ENCODE measurements at places on chromosomes 7 and 10.
A peak's percentile ranks its signal among the peaks of the same experiment; 100 is the strongest.

GRCh38 chr7:31957090-31957720 is 113.0 kb downstream of the PDE1C start:
- no peak for DNase-seq

- no peak for DNase-seq
These were observed 75.1 kb downstream of the NOD1 start for GRCh38 chr7:30403477-30403876.

DNA sequence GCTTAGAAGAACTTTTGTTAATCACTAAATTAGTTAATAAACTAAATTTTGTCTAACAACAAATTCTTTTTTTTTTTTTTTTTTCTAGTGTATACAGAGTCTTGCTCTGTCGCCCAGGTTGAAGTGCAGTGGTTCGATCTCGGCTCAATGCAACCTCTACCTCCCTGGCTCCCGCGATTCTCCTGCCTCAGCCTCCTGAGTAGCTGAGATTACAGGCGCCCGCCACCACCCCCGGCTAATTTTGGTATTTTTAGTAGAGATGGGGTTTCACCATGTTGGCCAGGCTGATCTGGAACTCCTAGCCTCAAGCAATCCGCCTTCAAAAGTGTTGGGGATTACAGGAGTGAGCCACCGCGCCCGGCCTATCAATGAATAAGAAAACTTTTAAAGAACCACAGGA is 1.1 kb upstream of the IQUB start:
- DNase-seq, result no peak

DNA sequence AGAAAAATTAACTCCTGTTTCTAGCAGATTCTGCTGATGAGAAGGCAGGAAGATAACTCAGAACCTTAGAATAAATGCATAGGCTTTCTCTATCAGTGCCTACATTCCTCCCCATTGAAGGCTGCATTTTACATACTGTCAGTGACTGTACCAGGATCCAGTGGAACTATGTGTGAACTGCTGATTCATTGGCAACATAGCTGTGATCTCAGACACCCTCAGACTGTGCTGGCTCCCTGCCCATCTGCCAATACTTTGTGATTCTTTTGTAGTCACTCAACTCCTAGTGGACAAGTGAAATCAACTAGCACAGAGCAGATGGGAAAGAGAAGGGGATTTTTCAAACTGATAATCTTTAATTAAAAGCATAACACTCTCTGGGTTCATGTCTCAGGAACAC is 375.8 kb downstream of the MDFIC start:
- DNase-seq, result no peak

- no peak for DNase-seq
These were observed 746.5 kb downstream of the AUTS2 start for GRCh38 chr7:70344726-70345125.

DNA sequence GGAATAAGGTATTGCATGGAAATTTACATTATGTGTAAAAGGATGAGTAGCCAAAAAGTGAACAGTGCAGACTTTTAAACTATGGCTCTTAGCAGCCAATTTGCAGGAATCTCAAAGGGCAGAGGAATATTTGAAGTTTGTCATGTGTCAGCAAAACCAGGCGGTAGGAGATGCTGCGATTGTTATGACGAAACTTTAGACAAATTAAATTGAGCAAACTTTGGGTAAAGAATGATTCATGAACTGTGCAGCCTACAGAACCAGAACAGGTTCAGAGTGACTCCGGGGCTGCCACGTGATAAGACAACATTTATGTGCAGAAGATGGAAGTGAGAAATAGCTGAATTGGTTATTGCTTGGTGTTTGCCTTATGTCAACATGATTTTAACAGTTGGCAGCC is 39.2 kb upstream of the CCDC6 start:
- no peak for DNase-seq

DNA sequence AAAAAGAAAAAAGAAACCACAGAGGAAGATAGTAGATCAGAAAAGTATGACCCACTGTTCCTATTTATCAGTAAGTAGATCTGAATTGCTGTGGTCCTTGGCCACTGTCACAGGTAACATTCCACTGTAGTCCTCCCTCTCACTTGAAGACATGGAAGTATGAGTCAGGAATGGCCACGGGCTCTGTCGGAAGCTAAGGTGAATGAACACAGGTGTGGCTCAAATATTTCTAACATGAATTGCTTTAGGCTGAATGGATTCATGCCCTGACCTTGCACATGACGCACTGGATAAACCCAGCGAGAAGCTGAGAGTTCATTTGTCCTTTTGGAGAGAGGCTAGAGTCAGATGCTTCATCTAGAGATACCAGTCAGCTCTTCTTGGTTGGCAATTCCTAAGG is 224.5 kb upstream of the SP8 start:
- DNase-seq, result no peak

GRCh38 chr7:906776-907157 is 30.4 kb downstream of the GET4 start:
- no peak for DNase-seq

DNA sequence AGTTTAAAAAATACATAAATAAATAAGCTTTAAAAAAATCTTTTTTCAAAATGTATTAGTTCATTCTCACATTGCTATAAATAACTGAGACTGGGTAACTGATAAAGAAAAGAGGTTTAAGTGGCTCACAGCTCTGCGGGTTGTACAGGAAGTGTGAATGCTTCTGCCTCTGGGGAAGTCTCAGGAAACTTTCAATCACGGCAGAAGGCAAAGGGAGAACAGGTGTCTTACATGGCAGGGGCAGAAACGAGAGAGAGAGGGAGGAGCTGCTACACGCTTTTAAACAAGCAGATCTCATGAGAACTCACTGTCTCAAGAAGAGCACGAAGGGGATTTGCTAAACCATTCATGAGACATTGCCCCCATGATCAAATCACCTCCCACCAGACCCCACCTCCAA is 114.6 kb downstream of the DNAJC1 start:
- DNase-seq, result no peak

GRCh38 chr7:42674541-42674940 is 237.3 kb downstream of the C7orf25 start:
- no peak for DNase-seq

DNA sequence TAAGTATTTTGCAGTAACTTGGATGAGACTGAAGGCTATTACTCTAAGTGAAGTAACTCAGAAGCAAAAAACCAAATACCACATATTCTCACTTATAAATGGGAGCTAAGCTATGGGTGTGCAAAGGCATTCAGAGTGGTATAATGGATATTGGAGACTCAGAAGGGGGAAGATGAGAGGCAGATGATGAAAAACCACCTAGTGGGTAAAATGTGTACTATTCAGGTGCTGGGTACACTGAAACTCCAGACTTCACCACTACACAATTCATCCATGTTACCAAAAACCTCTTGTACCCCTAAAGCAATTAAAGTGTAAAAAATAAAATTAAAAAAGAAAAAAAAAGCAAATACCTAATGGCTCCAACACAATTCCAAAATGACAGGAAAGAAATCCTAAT is 351.7 kb downstream of the NXPH1 start:
- no peak for DNase-seq

DNA sequence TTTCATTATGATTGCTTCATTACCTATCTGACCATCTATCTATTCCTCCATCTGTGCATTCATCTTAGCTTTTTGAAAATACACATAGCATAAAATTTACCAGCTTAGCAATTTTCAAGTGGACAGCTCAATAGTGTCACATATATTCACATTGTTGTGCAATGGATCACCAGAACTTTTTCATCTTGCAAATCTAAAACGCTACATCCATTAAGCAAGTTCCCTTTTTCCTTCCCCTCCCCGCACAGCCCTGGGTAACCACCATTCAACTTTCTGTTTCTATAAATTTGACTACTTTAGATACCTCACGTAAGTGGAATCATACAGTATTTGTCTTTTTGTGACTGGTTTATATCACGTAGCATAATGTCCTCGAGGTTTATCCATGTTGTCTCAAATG is 78.0 kb upstream of the ADRB1 start:
- no peak for DNase-seq

DNA sequence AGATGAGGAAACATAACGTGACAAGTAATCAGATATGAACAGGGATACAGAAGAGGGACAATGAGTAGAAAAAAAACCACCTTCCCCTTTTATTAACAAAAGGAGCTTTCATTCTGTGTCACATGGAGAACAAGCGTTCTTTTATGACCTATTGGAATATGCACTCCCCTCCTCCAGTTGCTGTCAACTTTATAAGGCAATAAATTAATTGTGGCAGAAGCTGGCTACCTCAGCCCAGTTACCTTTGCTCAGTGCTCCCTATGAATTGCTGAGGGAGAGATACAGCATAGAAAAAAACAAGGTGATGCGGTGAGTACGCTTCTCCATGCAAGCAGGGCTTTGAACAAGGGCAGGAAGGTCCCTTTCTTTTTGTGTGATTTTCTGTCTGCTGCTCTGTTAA is at the start of gene MGAM2:
Gene MGAM2, plus strand, starts transcription at position 220 of the 400 bp plus-strand sequence. CDS start 5,156 bp downstream, outside the sequence.
- no peak for DNase-seq

DNA sequence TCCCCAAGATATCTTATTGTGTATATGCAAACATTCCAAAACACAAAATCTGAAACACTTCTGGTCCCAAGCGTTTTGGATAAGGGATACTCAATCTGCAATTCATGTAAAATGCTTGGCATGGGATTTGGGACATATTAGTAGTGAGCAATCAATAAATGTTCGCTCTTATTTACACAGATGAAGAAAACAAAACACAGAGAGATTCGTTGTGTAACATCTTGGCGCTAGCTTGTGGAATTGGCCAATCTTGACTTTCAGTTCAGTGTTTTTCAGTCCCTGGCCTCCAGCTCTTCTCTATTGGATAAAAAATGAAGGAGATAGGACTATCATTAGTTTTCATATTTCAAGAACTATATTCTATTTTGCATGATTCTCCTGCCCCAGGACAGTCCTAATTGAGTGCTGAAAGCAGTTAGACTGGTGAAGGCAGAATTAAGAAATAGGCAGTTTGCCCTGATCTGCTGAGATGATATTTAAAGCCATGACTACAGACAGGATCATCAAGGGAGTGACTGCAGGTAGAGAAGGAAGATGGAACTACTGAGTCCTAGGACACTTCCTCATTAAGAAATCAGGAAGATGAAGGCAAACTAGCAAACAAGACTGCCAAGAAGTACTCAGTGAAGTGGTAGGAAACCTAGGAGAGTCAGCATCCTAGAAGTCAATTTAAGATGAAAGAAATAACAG is 1.8 kb downstream of the PNLIPRP3 start:
- DNase-seq, result no peak

DNA sequence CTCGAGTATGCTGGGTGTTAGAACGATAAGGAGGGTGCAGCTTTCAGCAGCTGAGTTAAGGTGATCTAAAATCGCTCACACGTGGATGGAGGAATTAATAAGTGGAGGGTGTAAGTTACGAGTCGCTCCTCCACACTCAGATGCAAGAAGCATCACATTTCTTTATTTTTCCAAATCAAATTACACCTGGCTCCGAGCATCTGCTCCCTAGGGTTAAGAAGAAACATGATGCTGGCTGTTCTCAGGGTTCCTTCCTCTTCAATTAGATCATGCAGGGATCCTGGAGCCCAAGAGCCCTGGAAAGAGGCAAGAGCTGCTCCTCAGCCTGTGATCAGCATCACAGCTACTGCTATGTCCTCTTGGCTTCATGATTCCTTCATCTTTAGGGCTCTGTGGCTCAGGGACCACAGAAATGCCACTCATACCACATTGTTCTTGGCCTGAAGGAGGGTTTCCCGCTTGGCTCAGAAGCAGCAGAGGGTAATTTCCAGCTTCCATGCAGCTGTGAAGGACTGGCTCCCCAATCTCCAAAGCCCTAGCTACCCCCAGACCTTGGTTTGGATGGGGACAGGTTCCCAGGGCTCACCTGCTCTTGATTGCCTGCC is 235.9 kb upstream of the ZNF32 start:
- no peak for DNase-seq

DNA sequence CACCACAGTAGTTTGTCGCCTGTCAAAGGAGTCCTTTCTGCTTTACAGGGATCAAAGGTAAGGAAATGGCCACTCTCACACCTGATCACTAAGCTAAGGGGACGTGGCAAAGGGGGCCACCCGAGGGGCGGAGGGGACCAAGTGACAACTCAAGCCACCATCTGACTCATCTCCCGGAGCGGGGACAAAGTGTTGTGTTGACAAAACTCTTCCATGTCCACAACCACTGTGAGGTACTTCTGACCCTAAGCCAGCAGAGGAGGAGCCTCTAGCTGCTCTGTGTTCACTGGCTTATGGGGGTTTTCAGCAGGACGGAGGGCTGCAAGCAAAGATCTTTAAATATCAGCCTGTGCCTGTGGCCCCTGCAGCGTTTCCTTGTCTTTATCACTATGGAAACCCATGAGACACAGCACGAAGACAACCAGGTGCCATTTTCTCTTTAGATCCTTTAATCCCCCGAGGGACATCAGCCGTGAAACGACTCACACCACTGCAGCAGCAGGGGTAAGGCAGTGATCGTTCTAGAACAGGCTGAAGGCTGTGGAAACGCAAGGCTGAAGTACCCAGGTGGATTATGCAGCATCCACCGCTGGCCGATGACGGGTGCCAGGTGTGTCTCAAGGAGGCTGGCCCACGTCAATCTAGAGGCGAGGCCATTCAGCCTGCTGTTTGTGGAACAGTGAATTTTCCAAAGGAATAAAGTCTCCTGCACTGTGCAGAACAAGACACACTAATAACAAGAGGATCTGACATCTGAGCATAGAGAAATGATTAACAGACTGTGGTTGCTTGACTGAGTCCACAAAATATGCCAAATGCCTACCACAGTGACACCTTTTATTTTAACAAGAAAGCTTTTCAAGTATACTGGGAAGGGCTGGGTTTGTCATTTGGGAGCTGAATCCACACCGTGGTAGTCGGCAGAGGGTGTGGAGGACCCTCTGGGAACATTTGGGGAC is 26.6 kb upstream of the DDC start:
- DNase-seq, result peak; percentile 25

DNA sequence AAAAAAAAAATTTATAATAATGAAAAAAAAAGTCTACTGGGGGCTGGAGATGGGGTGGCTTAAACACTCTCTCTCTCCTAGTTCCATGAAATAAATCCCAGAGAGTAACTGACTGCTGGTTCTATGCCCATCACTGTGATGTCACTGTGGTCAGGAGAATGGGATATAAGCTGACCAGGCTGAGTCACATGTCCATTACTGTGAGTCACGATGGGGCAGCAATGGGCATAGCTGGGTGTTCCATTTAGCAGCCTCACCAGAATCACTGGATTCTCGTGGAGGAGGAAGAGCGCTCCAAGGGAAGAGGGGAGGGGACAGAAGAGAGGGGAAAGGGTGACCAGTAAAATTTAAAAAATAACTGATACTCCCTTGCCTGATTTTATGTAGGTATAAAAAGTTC is 37.1 kb downstream of the MASTL start:
- DNase-seq, result no peak

All from NCI-H1105 (cell line).